ENCODE measurements at places on chromosomes 7 and 10.

DNA sequence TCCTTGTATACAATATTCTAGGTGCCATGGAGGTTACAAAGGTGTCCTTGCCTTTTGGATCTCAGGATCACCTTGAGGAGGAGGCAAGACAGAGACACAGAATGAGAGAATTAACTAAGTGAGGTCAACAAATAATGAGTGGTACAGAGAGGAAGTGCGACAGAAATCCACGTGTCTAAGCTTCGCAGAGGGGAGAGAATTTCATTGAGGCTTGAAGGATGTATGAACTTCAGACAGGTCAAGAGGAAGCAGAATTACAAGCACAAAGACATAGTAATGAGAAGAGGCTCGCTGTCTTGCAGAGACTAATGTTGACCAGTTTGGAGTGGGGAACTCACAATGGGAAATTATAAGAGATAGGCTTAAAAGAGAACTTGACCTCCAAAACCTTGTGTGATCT lies 308.7 kb downstream of the FRMD4A start:
- no peak for DNase-seq

DNA sequence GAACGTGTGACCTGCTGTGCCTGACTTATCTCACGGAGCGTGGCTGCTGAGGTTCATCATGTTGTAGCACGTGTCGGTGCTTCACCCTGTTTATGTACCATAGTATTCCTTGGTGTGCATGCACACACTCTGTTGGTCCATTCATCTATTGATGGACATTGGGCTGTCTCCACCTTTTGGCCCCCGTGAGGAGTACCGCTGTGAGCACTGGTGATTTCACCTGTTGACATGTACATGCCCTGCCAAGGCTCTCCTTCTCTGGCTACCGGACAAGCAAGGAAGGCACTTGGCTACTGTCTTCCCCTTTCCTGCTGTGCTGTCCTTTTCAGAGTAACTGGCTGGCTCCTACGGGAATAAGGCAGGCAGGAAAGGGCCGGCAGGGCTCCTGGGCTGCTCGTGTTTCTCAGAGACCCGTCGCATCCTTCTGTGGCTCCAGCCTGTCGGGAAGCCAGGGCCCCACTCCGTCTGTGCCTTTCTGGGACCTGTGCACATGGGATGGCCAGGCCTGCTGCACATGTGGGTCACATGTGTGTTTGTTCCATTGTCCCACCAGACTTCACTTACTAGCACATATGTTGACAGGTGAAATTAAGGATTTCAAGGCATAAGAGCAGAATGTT lies 17.8 kb upstream of the TBRG4 start:
- peak; percentile 34 for DNase-seq

DNA sequence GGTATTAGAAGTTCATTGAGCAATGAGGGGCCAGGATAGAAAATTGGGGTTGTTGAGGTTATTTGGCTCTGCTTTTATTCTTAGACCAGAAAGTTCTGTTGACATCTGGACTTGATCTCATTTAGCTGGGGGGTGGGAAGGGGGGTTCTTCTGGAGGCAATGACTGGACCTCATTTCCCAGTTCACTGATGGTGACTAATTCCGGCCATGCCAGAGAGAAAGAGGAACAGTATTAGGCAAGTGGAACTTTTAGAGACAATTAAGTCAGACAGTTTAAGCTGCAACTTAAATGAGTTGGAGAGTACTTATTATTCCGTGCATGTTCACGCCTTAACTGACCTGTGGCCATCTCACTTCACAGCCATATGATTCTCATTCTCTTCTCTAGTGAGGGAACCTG lies 512.5 kb downstream of the REEP3 start:
- DNase-seq, result no peak

DNA sequence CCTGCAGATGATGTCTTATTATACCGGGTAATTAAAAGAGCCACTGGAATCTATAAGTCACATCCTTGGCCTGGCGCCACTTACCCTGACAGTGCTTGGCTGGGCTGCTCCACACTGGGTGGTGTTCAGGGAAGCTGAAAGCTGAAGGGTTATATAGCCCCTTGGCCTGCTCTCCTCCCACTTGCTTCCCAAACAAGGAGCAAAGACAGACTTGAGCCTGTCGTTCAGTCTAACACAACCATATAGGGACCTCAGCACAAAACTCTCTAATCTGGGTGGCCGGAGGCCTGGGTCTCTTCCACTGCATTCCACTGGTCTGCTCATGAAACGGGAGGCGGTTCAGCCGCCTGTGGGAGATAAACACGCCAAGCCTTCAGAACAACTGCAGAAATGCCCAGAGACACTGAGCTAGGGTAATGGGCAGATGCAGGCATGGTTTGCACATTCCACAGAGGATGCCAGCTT lies at the start of gene ACTA2:
Gene ACTA2, minus strand, starts transcription at position 127 of the 465 bp plus-strand sequence. CDS start 3,843 bp downstream, outside the sequence.
- peak; percentile 36 for DNase-seq

DNA sequence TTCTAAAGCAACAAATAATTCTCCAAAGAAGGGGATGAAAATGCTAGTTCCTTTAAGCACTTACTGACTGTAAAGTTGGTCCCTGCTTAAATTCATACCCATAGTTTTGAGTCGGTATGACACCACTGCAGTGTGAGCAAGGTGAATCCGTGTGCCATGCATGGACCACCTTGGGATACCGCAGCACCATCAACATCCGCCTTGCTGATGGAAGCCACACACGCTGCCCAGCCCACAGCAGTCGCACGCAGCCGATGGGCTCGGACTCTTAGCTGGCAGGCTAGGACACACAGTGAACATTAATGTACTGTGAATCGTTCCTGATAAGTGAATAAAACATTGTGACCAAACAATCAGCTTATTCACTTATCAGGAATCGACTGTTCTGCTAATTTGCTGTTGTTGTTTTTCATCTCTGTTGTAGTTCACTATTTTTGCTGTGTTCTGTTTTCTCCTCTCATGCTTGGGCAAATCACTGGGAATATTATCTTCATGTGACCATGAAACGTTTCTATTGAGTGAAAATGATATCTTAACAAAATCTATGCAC lies 275.5 kb downstream of the USP6NL start:
- no peak for DNase-seq

- DNase-seq, result peak; percentile 96
Observed at GRCh38 chr7:128453836-128454804, 1.6 kb upstream of the HILPDA start.

DNA sequence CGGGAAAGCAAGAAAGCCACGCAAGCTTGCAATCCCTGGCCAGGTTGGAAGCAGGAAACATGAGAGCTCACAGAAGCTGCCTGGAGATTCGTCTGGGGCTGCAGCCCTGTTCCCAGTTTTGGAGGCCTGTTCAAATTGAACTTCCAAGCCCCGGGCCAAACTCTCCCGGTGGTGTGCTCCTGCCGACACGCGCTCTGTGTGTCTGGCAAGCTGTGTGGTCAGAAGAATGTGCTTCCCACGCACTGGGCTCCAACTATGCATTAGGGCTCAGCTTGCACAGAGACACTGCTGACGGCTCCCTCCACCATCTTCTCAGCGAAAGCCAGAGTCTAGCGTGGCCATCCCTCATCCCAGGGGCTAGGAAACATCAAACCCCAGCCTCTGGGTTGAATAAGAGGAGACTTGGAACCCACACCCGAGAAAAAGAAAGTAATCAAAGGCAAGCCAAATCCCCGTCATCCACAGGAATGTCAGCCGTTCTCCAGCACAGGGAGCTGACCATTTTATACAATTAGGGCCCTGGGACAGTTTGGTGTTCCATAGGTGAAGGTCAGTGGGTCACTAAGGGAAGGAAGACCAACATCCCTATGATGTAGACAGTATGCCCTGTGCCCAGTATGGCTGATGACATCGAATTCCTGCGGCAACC lies 107.2 kb downstream of the FGFR2 start:
- no peak for DNase-seq

- DNase-seq, result no peak
Observed at GRCh38 chr7:123201901-123202300, 2.1 kb upstream of the SLC13A1 start.

DNA sequence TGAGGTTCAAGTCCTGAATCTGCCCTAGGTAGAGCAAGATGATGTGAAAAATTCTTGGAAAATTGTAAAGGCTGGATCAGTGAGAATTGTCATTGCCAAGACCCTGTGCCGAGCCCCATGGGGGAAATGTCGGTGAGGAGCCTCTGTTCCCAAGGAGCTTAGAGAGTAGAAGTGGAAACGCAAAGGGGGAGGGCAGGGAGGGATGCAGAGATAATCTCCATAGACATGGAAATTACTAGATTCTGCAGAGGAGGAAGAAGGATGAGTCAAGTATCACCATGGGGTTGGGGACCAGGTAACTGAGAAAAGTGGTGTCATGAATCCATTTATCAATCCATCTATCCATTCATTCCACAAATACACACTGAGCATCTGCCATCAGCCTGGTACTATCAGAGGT lies 26.0 kb downstream of the DUSP5 start:
- no peak for DNase-seq

DNA sequence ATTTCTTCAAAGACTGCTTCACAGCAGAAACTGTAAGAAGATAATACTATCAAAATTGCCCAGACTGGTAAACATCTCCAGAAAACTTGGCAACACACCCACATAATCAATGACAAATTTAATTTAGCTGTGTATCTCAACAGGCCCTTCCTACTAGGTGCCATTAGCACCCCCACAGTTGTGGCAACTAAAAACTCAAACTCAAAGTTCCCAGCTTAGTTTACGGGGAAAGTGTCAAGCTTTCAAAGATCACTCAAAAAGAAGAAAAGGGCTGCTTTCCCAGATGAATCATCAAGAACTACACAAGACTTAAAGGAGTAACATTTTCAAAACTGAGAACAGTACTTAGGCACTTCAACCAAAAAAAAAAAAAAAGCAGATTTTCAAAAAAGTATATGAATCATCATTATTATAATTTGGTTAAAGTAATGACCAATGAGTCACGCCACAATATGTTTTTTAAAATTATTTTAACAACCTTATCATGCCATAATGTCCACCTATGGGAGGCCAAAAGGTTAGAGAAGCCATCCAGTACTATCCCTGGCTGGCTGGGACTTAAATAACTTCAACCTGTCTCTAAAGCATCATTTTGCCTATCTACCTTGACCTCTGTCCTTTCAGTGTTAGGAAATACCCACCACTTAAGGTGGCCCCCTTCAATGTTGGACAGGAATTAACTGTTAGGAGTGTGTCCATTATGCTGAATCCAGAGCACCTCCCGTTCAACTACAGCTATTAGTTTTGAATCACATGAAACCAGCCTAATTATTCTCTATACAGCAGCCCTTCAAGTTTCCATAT lies 90.8 kb downstream of the ZFAND4 start:
- peak; percentile 36 for DNase-seq

DNA sequence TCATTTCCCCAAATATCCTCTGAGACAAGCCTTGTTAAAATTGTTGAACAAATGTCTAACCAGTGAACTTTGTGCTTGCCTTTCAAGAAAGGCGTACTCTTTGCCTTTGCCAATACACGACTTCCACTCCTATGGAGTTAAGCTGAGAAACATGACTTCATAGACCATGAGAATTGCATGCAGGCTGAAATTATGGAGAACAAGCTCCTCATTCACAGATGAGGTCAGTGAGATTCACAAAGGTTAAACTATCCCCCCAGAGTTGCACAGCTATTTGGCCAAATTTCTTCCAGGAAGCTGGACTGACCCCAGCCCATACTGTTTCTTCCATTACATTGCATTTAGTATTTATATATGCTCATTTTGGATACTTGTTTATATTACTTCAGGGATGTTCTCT lies 221.4 kb upstream of the SEMA3C start:
- DNase-seq, result no peak

GRCh38 chr10:3222068-3222467 lies 49.5 kb upstream of the PITRM1 start:
- DNase-seq, result peak; percentile 83

GRCh38 chr7:112120696-112121217 lies 85.4 kb downstream of the DOCK4 start:
- no peak for DNase-seq

GRCh38 chr7:19439517-19439916 lies 269.3 kb downstream of the POLR1F start:
- no peak for DNase-seq

DNA sequence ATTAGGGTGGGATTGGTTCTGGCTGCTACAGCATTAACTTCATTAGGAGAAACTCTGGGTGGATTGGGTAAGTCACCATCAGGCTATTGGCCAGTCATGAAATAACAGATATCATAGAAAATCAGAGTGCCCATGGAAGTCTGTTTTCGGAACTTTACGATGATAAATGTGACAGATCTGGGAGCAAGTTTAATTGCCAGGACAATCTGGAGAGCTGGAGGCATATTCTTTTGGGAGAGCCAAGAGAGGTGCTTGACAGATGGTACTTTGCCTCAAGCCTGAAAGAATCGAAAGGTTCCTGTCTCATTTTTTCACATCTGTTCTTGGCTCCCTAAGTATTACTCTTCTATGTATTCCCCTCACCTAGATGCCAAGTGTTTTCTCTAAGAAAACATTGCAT lies 369.9 kb downstream of the CNTNAP2 start:
- no peak for DNase-seq

GRCh38 chr7:17159500-17160037 lies 138.9 kb upstream of the AHR start:
- no peak for DNase-seq

GRCh38 chr7:3910054-3910453 lies 609.0 kb downstream of the SDK1 start:
- DNase-seq, result no peak

- no peak for DNase-seq
Observed at GRCh38 chr7:122968389-122968788, 27.1 kb downstream of the TAS2R16 start.

DNA sequence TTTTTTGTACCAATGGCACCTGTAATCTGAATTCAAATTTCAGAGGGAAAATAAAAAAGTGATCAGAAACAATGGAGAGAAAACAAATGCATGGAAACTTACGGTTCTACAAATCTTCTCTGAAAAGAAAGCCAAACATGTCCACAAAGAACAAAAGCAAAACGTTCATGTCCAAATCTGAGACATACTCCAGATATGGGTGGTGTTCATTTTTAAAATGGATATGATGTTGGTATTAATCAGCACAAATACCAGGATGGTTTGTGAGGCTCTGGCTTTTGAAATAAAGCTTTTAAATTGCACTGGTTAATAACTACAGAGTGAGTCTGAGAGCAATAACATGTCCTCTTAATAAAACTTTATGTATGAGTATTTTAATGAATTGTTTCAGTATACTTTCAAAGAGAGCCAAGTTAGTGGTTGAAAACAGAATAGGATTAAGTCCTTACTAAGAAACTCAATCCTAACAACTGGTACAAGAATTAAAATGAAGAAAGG lies 366.4 kb downstream of the INHBA start:
- no peak for DNase-seq

DNA sequence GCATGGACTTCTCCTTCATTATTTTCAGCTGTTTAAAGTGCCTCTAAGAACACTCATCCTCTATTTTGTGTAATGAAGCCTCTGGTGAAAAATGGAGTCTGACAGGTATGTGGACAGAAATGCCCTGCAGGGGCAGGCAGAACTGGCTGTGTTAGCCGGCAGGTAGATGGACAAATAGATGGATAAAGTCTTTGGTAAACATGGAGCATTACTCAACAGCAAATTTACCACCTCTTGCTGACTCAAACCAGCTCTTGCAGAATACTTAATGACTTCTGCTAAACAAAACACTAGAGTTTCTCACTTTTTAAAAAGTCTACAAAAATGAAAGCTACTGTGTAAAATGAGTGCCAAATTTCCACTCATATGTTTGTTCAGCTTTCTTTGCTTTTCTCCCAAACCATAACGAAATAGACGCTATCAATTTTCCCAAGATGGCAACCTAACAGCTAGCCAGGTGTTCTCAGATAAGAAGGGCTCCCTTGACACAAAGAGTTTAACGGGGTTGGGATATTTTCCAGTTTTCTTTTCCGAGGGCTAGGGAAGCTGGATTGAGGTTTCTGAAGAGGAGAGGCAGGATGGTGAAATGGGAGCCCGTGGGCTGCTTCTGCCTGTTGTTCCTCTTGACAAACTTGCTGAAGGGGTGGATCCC lies 71.9 kb upstream of the HABP2 start:
- no peak for DNase-seq
